Stimulated activated CD4-positive, alpha-beta T cell treated with anti-CD3 and anti-CD28 coated beads, Interleukin-12 subunit alpha, Interleukin-12 subunit beta, amount 100 ng/mL, for 4 hours (primary cell): ENCODE measurements at places on chromosomes 3 and 15.

DNA sequence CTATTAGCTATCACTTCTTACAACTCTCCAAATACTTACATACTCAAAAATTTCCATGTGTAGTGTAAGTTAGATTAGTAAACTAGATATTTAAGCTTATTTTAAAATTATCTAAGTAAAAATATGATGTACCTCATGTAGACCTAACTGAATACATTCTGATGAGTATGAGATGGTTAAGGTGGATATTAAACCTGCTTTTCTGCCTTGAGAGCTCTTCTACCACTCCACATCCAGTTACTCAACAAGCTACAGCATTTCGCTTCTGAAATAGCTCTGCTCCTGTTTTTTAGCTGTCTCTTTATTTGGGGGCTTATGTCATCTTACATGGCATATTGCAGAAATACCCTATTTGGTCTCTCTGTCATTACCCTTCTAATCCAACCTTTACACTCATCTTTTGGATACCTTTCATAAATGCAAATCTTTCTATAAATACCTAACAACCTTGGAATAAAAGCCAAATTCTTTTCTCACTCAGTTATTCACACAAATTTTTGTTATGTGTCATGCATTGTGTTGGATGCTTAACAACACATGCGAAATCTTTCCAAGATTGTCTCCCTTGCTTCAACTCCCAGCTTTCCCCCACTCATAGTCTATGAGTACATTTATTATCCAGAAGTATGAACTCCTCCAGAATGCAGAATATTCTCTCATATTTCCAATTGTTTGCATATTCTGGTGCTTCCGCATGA is 92.0 kb downstream of the ALCAM start:
- no peak for DNase-seq

DNA sequence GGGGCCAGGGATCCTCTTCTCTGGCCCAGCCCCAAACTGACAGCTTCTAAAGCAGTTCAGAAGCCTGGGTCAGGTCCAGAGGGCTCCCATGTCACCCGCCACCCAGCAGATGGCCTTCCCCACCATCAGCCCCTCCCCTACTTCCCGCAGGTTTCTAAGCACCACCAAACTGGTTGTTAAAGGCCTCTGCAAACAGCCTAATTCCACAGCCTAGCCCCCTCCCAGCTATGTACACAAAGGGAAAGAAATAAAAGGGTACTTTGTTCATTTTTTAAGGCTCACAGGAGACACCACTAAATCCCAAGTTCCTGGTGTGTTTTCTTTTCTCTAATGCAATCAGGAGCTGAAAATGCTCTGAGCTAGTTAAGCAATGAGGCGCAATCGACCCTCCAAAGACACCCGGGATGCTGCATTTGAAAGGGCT is 30.6 kb downstream of the PLCH1 start:
- no peak for DNase-seq

DNA sequence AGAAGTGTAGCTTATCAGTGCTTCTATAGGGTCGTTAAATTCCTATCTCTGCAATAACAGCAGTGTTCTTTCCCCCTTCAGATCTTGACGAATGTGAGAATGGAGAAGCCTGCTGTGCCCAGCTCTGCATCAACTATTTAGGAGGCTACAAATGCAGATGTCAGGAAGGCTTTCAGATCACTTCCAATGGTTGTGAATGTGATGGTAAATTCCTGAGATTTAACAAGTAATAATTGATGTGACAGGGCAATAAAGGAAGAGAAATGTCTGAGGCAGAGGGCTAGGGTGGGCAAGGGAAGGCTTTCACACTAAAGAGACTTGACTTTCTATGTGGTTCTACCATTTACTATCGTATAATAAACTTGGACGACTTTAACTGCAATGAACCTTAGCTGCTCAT is 711.7 kb upstream of the GOLIM4 start:
- DNase-seq = no peak

GRCh38 chr3:171704814-171705213 is 105.5 kb downstream of the PLD1 start:
- no peak for DNase-seq

DNA sequence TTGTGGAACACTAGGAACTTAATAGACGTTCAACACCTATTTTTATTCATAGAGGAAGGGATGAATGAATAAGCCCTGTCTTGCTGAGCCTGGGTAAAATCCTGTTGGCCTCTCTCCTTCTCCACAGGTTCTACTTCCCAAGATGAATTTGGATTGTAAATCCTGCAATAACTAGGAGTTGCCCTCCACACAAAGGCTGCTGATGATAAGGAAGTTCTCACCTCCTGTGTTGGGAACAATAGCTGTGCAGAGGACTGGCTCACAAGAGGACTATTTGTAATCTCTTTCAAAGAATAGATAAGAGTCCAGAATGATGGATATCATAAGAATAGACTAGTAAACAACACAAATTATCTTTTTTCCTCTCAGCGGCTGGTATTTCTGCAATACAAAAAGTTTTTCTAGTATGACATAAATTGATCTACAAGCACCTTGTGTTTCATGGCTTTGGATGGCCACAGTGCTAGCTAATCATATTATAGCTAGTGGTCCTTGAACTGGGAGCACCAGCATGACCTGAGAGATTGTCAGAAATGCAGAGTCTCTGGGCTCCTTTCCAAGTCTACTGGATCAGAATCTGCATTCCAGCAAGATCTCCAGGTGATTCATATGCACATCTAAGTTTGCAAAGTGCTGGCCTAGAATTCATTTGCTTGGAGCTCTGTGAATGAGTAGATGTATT is 28.1 kb upstream of the COL6A6 start:
- no peak for DNase-seq

DNA sequence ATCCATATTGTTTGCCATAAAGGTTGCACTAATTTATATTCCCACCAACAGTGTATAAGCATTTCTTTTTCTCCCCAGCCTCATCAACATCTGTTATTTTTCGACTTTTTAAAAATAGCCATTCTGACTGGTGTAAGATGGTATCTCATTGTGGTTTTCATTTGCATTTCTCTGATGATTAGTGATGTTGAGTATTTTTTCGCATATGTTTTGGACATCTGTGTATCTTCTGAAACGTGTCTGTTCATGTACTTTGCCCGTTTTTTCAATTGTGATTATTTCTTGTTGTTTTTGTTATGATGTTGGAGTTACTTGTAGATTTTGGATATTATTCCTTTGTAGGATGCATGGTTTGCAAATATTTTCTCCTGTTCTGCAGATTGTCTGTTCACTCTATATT is 46.5 kb downstream of the TP63 start:
- DNase-seq = no peak

DNA sequence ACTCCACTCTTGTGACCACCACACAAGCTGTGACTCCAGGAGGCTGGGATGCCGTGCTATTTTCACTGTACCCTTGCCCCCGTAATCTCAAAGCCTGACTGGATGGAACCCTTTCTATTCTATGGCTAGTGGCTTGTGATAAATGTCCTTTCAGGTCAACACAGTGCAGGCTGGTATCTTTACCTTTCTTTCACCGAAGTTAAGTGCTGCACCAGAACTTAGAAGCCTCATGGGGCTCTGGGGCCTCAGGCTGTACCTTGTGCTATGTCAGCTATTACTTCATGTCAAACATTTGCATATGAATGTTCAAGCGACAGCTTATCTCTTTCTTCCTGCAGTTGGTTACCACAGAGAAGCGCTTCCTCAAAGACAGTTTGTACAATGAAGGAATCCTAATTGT is 66.8 kb downstream of the RPL39L start:
- DNase-seq = no peak

GRCh38 chr3:55609230-55609827 is 122.2 kb upstream of the WNT5A start:
- DNase-seq = no peak

- DNase-seq = no peak
Measured at GRCh38 chr3:182258538-182259177, 534.6 kb upstream of the ATP11B start.

- DNase-seq = no peak
Measured at GRCh38 chr3:29532473-29532872, 251.6 kb downstream of the RBMS3 start.

DNA sequence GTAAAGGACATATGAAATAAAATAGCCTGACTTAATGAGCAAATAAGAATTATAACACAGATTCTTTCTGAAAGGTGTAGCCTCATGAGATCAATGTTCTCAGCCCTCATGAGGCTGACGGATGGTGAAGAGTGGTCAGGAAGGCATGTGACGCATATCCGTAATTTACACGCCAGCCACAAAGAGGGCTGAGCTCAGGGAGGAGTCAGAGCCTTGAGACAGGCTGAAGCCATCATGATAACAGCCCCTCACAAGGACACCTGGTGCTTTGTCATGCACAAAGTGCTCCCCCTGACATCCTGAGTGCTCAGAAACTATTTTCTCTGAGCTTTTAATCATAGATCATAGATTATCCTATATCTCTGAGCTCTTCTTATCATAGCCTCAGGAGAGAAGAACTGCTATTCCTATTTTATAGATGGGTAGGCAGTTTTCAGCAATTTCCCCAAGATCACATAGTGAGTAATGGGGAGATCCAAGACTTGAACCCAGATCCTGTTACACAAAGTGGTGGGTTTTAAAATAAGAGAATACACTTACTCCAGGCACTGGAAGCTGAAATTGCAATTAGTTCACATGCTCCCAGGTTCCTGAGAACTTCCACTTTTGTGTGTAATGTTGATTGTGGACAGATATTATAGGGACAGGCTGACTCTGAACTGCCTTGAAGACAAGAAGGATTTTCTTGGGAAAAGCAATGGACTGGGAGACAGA is 267.1 kb downstream of the RPLP1 start:
- DNase-seq = peak; percentile 18

DNA sequence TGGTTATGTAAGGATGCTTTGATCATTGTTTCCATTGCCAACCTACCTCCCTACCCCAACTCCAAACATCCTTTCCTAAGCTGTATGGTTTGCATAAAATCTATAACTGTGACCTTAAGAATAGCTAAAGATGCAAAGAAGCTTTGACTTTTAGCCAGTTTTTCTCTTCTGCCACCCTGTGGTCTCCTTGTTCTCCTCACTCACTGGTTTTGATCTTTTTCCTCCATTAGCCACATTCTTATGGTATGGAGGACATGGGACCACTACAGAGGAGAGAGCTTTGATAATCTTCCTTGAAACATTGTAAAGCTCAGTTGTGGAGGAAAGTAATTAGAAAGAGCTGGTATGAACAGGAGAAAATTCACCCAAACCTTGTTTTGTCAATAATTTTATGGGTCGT is 115.9 kb downstream of the NEK11 start:
- no peak for DNase-seq

DNA sequence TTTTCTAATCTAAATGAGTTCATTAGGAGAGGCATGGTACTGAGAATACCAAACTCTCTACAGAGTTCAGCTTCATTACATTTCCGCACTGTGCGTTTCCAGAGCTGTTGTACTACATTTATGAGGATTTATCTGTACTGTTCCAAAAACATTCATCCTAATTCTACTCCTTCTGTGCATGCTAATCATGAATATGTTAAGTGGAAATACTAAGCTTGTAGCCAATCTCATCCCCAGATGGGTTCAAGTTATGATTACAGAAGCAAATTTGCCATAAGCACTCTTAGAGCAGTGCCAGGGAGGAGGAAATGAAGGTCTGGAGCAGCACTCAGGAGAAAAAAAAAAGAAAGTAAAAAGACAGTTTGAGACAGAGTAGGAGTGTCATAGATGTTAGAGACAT is 544.3 kb downstream of the GBE1 start:
- no peak for DNase-seq

DNA sequence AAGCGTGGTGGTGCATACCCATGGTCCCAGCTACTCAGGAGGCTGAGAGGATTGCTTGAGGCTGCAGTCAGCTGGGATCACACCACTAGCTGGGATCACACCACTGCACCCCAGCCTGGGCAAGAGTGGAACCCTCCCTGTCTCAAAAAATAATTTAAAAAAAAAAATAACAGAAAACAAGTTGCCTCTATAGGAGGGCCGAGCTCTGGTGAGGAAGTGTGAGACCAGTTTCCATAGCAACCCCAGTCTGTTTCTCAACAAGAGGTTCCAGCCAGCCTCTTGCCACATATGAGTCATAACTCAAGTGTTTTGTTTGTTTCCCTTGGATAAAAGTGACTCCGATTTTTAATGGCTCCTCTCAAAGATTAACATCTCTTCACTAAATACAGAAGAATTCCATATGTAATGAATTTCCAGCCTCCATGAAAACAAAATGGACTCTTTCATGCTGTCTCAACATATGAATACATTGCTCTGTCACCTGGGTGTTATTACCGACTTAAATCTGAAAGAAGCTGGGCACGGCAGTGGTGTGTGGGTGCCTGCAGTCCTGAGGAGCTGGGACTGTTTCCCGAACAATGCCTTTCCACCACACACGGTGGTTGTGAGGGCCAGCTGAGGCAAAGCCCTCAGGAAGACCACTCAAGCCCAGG is 19.7 kb downstream of the TMEM43 start:
- peak; percentile 22 for DNase-seq

GRCh38 chr15:71448688-71449114 is 333.4 kb downstream of the THSD4 start:
- DNase-seq = no peak

GRCh38 chr15:82871358-82871757 is 61.9 kb downstream of the WHAMM start:
- DNase-seq = no peak

- DNase-seq = no peak
Measured at GRCh38 chr15:37105889-37106288, 5.5 kb upstream of the MEIS2 start.

DNA sequence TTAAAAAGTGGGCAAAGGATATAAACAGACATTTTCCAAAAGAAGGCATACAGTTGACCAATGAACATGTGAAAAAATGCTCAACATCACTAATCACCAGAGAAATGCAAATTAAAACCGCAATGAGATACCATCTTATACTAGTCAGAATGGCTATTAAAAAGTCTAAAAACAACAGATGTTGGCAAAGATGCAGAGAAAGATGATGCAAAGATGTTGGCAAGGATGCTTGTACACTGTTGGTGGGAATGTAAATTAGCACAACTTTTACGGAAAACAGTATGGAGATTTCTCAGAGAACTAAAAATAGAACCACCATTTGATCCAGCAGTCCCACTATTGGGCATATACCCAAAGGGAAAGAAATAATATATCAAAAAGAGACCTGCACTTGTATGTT is 53.5 kb downstream of the TLNRD1 start:
- no peak for DNase-seq

DNA sequence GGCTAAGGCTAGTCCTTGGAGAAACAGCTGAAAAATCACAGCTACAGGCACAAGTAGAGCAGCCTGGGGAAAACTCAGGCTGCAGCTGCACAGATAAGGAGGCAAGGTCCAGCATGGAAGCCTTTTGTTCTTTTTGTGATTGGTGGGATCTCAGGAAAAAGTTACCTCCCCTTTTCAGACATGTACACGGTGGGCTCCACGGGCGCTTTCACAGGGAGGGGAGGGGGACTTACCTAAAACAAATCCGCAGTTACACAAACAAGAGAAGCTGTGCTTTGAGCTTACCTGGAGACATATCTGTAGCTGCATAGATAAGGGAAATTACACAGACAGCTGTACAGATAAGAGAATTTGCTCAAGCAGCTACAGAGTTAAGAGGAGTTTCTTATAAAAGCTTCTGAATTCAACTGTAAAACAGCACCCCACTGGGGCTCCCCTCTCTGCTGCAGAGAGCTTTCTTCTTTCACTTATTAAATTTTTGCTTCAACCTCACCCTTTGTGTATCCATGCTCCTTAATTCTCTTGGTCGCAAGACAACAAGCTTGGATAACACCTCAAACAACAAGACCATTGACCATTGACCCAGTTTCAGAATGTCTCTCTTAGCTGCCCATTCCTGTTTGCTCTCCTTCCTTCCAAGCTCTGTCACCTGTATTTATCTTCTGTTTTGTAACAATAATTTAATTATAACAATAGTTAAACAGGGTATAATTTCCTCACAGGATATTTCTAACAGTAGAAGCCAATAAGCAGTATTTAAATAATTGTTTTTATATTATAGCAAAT is 10.9 kb upstream of the CD200 start:
- DNase-seq = no peak
